Motor neuron (in vitro differentiated cells): ENCODE measurements at places on chromosomes 5 and 9.
A peak's percentile ranks its signal among the peaks of the same experiment; 100 is the strongest.

GRCh38 chr9:136722969-136723356 is 10.6 kb downstream of the DIPK1B start:
- no peak for ATAC-seq

GRCh38 chr5:3789519-3790193 is 194.0 kb downstream of the IRX1 start:
- no peak for ATAC-seq

- ATAC-seq, result no peak
These were observed 8.2 kb downstream of the UNC5A start for GRCh38 chr5:176818391-176819098.

GRCh38 chr5:87608385-87608784 is 195.7 kb upstream of the CCNH start:
- ATAC-seq, result no peak

DNA sequence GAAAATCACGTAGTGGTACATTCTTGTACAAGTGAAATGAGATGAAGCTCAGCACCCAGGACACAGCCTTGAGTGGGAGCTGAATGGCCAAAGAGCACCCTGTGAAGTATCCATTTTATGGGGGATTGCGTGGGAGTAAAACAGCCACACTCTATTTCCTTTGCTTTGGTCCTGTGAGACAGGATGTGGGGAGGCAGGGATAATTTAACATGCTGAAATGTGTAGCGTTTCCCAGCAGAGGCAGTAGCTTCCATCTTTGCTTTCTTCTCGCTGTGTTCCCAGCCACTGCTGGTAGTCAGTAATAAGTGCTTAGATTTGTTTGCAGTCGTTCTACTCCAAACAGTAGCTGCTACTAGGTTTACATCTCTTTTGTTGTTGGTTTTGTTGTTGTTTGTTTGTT is 4.4 kb downstream of the IL31RA start:
- ATAC-seq, result no peak

- ATAC-seq, result no peak
These were observed 23.8 kb upstream of the SPTAN1 start for GRCh38 chr9:128528445-128529160.

- no peak for ATAC-seq
These were observed 149.3 kb upstream of the FSTL4 start for GRCh38 chr5:133761632-133762031.

DNA sequence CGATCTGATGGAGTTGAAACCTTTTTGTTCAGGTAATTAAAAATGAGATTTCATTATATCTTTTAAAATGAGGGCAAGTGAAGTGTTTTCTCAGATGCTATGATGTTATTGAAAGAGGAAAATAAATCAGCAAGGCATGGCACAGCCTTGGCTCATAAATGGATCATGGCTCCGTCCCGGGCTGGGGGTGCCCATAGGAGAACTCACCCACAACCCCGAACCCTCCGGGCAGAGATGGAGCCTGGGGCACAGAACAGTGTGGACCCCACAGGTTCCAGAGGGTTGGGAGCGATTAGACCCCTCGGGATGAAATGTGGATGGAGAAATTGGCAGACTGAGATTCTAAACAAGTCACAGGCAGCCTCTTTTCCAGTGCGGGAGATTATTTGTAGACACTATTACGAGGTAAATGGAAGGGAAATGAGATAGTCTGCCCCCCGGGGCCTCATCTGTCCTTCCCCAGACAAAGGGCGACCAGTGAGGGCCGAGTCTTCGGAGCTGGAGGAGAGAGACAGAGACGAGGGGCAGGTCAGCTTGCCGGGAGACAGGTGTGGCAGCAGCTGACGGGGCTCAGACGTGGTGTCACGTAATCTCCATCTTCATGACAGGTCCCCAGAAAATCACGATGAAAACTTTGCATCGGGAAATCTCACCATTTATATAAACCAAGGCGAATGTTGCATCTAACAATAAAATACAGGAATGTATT is 33.7 kb downstream of the NDUFS6 start:
- ATAC-seq, result peak; percentile 90

DNA sequence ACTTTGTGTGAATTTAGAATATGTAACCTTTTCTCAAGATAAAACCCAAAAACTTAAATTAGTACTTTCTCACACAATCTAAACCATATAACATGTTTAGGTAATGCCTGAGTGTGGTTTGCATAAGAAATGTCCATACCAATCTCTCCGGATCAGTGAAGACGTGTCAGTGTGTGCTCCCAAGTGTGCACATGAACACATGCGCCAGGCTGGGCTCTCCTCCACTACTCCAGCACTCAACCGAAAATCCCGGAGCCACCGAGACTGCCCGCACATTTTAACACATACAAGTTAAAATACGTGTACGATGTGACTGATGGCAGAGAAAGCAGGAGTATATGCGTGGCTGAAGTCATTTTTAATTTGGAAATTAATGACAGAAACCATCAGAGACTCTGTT is 658.4 kb downstream of the EFNA5 start:
- no peak for ATAC-seq

- peak; percentile 63 for ATAC-seq
These were observed 297.1 kb downstream of the KCTD16 start for GRCh38 chr5:144467792-144468191.
